A673 (cell line): ENCODE measurements at places on chromosomes 7 and 10. TPM values are rescaled to one million over a fixed set of nuclear protein-coding genes. Genes with fewer than 3 reads are reported as not detected.

NAT16 gene
- total RNA-seq = not detected in 2 replicates

SEMA3D gene
- total RNA-seq = 23.3 and 32.0 TPM in 2 replicates

ELOVL3 gene
- total RNA-seq = 0.44 TPM in 1 of 2 replicates, not detected in the other

- no peak for DNase-seq
Measured at GRCh38 chr7:69732203-69732602, 133.9 kb downstream of the AUTS2 start.

DNA sequence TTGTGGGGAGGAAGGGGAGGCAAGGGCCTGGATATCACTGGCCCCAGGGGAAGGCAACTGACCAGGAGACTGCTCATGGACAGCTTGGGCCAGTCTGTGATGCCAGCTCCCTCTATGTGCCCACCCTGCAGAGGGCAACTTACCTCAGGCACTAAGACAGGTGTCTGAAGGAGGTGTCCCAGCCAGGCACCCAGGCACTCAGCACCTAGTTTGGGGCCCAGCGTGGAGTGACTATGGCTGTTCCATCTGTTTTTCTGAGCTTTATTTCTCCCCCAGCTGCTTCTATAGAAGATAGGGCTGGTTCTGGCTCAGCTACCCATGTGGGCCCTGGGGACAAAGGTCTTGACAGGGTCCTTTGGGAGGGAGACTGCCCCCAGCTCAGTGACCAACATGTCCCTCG lies 150.6 kb upstream of the PCBD1 start:
- no peak for DNase-seq

SPDYE1 gene
- not detected in 2 replicates for total RNA-seq

DNA sequence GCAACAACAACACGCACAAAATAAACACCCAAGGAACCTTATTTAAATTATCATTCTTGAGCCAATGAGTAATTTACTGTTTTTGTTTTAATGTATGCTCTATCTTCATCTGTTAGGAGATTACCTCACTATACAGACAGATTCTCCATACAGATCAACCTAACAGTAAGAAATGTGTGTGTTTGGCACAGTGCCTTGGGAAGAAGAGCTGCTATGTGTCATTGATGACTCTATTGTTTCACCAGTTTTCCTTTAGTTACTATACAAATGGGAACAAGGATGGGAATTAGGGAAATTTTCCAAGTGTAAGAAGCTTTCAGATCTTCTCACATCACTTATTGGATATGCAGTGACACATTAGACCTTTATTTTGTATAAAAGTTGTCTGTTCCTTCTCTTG lies 640.3 kb downstream of the NRG3 start:
- no peak for DNase-seq

GRCh38 chr7:116731445-116732335 lies 59.7 kb downstream of the MET start:
- no peak for DNase-seq

GRCh38 chr10:21364196-21365114 lies 161.0 kb downstream of the SKIDA1 start:
- DNase-seq = peak; percentile 77
